Fibroblast of gingiva (primary cell): ENCODE measurements at places on chromosomes 6 and 20.

- peak; percentile 45 for DNase-seq
Observed at GRCh38 chr20:35870541-35871258, 83.6 kb downstream of the SCAND1 start.

- DNase-seq, result no peak
Observed at GRCh38 chr6:109490713-109491112, 7.7 kb upstream of the ZBTB24 start.

DNA sequence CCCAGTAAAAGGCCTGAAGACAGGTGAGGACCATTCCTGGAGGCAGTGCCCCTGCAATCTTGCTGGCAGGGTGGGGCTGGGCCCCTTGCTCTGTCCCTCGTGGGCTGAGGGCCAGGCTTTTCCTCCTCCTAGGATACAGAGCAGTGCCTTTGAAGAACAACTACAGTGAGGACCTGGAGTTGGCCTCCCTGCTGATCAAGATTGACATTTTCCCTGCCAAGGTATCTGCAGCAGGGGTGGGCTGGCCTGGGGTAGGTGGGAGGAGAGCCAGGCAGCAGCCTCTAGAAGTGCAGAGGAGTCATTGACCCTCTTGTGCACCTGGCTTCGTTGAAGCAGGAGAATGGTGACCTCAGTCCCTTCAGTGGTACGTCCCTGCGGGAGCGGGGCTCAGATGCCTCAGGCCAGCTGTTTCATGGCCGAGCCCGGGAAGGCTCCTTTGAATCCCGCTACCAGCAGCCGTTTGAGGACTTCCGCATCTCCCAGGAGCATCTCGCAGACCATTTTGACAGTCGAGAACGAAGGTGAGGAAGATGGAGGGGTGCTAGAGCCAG is 36.5 kb downstream of the PLCG1 start:
- no peak for DNase-seq

GRCh38 chr20:13995841-13996240 is 525 bp downstream of the MACROD2 start:
- no peak for DNase-seq

DNA sequence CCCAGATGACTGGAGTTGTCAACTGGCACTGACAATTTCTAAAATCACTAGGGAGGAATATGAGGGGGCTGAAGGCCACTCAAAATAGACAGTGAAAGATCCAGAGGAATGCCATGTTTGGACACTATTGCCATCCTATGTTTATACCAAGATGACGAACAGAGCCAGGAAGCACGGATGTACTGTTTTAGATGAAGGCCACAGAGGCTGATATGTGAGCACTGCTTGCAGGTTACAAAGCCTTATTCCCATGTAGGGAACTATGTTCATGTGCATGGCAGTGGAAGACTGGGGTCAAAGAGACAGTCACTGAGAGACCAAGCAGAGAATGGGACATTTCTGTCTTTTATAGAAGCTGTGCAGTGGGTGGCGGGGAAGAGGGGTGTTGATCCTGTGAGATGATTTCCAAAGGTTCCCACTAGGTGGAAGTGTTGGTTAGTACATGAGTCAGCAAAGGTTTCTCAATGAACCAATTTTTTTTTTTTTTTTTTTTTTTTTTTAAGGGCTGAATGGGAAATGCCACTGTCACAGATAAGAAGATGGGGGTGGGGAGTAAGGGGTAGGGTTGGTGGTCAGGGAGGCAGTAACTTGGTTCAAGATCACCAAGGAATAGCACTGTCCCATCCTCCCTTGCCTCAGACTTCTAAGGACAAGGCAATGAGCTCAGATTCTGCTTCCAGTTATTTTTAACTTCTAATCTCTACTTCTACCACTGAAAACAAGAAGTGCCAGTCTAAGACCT is 46.7 kb upstream of the MOCS1 start:
- DNase-seq, result peak; percentile 58

GRCh38 chr6:24918641-24919055 is 17.1 kb downstream of the RIPOR2 start:
- DNase-seq, result no peak

GRCh38 chr6:90251295-90251992 is 45.2 kb downstream of the BACH2 start:
- no peak for DNase-seq

DNA sequence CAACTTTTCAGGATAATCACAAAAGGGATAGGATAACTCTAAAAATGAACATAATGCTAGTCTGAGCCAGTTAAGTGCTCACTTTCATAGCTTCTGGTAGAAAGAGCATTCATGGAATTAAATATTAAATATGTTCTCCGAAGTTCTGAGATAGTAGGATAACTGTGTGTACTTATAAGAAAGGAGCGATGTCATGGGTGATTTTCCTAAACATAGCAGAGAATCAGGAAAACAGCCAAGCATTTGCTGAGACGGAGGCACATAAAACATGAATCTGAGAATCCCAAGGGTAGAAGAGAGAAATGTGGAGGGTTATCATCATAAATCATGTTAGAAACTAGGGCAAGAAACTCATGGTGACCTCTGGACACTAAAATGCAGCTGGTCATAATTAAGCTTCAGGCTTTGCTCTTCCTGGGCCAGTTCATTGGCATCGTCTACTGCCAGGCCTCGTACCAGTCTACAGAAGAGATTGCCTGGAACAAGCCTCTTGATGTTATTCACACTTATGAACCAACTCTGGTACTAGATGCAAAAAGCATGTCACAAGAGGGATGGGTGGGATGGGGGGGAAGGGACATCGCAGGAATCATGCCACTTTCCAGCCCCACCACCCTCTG is 436.6 kb downstream of the PRKN start:
- DNase-seq, result peak; percentile 11

- DNase-seq, result peak; percentile 40
Observed at GRCh38 chr6:151436300-151436699, 15.6 kb downstream of the RMND1 start.

GRCh38 chr6:39978240-39978639 is 44.0 kb upstream of the MOCS1 start:
- no peak for DNase-seq

GRCh38 chr6:40999569-40999968 is 39.5 kb downstream of the UNC5CL start:
- DNase-seq, result peak; percentile 26

DNA sequence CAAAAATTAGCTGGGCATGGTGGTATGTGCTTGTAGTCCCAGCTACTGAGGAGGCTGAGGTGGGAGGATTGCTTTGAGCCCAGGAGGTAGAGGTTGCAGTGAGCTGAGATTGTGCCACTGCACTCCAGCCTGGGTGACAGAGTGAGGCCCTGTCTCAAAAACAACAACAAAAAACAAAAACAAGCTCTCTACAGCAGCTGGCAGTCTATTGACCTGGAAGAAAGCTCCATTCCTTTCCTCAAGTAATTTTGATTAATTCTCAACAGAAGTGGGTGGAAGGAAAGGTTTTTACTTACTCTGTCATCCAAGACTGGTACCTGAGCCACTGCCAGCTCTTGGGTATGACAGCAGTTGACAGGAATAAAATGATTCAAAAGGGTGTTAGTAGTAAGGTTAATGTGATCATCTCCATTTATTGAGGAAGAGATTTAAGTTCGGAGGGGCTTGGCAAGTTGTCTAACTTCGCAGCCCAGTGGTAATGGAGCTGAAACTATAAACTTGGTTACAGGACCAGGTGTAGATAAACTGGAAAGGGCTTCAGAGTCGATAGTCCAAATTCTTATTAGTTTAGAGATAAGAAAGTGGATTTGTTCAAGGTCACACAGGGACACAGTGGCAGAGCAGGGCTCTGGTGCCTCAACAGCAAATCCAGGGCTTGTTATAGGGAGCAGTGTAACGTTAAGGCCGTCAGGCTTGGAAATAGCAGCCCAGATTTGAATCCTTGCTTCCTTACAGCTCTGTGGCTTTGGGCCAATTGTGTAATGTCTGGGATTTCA is 14.8 kb downstream of the SRSF3 start:
- peak; percentile 16 for DNase-seq

GRCh38 chr20:53984356-53985149 is 85.8 kb downstream of the BCAS1 start:
- peak; percentile 40 for DNase-seq

- DNase-seq, result no peak
Observed at GRCh38 chr6:20415712-20416454, 14.2 kb downstream of the E2F3 start.

DNA sequence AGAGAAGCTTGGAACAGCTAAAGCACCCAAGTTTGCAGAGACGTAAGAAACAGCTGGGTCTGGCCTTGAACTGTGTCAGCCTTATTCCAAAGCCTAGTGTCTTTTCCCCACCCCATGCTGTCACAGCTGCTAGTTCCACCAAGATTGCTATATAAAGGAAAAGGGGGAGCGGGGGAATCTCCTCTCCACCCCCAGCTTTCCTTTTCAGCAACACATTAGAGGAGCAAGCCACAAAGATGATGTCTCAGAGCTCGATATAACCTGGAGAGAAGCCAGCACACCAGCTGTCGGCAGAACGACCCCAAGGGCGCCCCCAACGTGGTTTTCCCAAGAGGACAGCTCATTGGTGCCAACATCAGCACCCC is 36.5 kb downstream of the ATP9A start:
- DNase-seq, result no peak

DNA sequence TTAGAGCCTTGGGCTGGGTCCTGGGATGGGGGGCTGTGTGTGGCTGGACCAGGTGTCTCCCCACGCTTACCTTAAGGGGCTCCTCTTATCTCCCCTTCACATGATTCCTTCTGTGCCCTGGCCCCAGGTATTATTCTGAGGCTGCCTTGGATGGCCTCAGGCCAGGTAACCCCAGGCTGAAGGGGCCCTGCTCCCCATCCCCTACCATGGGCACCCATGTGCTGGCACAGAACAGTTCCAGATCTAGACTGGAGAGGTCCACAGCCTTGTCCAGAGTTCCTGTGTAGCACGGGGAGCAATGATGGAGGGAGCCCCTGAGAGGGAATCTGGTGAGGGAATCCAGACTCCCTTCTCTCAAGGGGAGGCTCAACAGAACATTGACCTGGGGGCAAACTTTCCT is 32.1 kb downstream of the MOCS1 start:
- DNase-seq, result no peak

DNA sequence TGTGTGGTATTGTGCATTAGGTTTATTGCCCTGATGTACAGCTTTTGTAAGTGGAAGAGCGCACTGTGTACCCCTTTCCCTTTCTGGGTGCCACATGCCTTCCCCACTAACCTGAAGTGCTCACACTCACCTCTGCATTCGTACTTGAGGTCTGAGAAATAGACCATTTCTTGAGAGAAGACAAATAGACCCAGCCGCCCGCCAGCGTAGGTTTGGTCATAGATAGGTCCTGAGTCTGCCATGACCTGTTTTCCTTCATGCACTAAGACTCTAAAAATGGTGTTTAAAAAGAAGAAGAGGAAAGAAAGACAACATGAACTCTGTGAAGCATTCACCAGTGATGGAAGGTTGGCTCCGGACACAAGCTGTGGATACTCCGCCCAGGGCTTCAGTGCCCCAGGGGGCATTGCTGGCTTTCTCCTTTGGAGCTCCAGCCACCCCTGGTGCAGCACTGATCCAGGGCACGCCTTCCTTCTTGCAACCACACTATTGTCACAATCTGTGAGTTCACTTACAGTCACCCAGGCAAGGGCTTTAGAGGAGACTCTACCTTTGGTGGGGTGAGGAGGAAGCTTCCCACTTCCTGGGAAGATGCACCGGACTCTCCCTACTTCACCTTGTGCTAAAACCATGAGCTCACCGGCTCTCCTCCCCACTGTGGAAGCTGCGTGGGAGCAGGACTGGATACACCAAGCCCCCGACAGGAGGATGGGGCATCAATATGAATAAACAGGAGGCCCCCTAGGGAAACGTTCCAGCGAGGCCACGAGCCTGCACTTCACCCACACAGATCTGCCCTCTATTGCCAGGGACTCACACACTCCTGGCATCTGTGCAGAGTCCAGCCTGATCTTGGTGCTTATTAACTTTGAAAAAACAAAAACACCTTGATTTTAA is 33.3 kb downstream of the THBS2 start:
- DNase-seq, result no peak

- DNase-seq, result no peak
Observed at GRCh38 chr6:36539814-36540568, 7.3 kb downstream of the STK38 start.

GRCh38 chr6:25174678-25175077 is 104.5 kb upstream of the CARMIL1 start:
- no peak for DNase-seq

- DNase-seq, result peak; percentile 70
Observed at GRCh38 chr6:144008120-144008811, at the start of gene PLAGL1. TSS of gene PLAGL1 (minus strand) at chr6:144008259. CDS start at chr6:143948136, 60,123 bp downstream.

DNA sequence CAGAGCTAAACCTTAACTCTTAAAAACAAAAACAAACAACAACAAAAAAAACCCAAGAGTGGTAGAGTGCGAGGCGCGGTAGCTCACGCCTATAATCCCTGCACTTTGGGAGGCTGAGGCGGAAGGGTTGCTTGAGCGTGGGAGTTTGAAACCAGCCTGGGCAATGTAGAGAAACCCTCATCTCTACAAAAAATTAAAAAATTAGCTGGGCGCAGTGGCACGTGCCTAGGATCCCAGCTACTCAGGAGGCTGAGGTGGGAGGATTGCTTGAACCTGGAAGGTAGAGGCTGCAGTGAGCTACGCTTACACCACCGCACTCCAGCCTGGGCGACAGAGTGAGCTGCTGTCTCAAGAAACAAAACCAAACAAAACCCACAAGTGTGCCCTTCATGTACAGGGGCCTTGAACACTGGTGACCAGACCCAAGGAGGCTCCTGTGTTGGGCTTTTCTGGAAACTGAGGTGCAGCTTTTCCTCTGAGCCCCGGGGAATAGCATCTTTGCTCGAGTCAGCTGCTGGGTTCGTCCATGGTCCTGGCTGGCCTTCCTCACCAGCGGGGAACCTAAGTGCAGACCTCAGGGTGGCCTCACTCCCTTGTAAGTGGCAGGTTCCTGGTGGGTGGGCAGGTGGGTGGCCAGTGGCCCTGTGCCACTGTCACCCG is 39.9 kb downstream of the PYGB start:
- no peak for DNase-seq

GRCh38 chr6:129609635-129610034 is 100.3 kb downstream of the ARHGAP18 start:
- DNase-seq, result peak; percentile 61

DNA sequence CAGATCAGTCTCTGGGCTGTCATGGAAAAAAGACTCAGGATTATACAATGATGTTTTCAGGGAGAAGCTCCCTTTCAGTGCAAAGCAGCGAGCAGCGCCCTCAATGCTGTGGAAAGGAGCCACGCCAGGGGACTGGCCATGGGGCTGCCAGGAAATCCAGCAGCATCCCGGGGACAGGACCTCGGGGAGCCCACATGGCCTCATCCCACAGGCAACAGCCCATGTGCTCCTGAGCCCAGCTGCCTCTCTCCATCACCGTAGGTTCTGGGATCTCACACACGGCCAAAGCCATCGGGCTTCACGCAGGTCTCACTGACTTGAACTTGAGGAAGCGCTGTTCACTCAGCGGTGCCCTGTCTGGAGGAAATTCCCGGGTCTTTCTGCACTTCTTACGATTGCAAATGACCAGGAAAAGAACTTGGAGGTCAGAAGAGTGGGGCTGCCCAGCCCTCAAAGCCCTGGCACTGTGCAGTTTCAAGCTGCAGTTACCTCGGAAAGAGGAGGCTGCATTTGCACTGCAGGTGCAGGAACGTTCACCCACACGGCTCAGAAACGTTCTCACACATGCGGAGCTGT is 125.9 kb upstream of the THBS2 start:
- DNase-seq, result no peak
